ENCODE measurements at places on chromosomes 5 and 9. TPM values are rescaled to one million over a fixed set of nuclear protein-coding genes. Genes with fewer than 3 reads are reported as not detected.

Gene SPATA31A3
- not detected for total RNA-seq

Gene DIRAS2
- 0.09 TPM for total RNA-seq

Gene AQP3
- 6.6 TPM for total RNA-seq

Gene ABHD17B
- total RNA-seq, result 13.1 TPM

Gene MEF2C
- 19.1 TPM for total RNA-seq

Gene C6
- 0.16 TPM for total RNA-seq

Gene LTC4S
- total RNA-seq, result 1.3 TPM

Gene NPR3
- 74.7 TPM for total RNA-seq
